ENCODE measurements at places on chromosomes 3 and 15.

- no peak for DNase-seq
Observed at GRCh38 chr15:65305776-65306175, 1.3 kb downstream of the RNU5B-1 start.

DNA sequence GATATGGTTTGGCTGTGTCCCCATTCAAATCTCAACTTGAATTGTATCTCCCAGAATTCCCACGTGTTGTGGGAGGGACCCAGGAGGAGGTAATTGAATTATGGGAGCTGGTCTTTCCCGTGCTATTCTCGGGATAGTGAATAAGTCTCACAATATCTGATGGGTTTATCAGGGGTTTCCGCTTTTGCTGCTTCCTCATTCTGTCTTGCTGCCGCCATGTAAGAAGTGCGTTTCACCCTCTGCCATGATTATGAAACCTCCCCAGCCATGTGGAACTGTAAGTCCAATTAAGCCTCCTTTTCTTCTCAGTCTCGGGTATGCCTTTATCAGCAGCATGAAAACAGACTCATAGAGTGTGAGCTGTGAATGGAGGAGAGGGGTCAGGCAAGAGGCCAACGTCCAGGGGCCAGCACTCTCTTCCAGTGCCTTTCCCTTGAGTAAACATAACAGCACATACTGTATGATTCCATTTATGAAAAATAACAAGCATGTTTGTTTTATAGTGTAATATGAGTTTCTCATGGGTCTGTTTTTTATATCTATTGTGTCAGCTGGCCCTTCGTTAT is 16.3 kb upstream of the LCTL start:
- DNase-seq, result no peak

DNA sequence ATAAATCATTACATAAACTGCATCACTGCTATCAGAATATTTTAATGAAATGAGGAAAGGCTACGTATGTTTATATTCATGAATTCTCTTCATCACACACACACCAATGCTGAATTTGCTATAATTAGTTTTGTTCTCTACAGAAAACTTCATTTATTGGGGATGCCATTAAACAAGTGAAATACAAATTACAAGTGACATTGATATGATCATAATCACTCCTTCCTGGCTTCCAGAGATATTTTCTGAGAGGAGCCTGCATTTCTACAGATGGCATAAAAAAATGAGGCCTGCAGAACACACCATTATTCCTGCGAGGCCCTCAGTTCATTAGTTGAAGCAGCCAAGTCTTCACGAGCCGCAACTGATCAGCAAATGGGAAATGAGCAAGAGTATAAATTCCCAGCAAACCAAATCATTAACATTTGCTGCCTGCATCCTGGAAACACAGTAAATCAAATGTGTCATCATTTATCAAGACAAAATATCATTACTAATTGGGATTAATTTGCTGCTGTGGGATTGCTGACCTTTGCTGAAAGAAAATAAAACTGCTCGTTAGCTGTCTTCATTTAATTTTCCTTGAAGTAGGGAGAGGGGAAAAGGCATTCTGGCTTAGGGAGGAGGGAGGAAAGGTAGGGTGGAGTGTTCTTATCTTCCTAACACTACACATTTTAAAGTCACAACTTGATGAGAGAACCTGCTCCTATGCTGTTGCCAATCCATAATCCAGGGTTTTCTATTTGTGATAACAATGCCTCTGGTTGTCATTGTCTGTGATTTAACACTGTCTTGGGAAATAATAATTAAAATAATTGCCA is 921.9 kb downstream of the SQOR start:
- DNase-seq, result no peak

- no peak for DNase-seq
Observed at GRCh38 chr15:57152666-57153539, 223.4 kb upstream of the CGNL1 start.

DNA sequence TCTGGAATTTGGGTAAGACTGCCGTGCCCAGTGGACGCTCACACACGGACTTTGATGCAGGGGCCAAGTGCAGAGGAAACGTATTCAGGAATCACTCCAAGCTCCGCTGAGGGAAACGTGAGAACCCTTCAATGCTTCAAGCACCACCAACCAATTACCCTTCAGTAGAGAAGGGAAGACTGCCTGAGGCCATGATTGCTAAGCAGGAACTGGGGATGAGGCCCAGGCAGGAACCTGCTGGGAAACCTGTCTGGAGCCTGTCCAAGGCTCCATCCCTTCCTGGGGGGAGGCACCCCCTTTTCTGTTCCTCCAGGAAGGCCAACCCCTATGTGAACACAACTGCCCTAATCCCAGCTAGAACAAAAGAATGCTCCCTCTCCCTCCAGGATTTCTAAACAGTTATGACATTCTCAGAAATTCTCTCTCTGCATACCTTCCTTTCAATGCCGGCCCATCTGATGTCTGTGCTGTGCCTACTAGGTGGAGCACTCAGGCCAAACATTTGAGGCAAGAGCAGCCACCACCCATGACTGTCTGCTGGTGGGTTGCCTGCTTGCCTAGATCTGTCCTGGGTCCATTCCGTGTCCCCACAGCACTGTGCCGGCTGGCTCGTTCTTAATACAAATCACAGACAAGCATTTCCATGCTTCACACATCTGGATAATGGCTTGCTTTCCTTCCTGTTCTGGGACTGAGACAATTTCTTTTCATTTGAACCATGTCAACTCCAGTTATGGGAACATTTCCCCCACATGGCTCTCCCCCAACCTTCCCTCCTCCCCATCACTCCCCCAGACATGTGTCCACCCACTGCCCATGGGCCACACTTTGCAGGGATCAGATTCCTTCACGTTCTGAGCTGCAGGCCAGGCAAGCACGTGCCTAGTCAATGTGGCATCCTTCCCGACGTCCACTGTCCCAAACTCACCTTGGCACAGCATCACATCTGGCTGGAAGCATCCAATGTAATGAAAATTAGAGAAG is 149.4 kb downstream of the ADAMTS17 start:
- DNase-seq, result no peak

DNA sequence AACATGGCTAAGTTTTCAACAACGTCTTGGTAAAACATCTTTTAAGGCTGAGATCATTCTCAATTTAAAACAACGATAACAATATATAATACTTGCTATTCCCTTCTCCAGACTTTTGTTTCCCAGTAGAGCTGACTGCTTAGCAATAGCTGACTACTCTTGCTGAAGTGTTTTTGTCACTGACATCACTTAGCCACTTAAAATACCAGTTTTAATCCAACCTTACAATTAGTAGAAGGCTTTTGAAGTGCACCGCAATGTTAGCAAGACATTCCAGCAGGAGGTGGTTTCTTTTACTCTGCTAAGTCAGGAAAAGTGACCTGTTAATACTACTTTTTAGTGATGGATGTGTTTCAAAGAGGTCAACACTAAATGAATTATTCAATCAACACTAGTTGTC is 28.7 kb upstream of the GBE1 start:
- DNase-seq, result no peak

- DNase-seq, result no peak
Observed at GRCh38 chr3:46186471-46187340, 21.4 kb downstream of the CCR1 start.

DNA sequence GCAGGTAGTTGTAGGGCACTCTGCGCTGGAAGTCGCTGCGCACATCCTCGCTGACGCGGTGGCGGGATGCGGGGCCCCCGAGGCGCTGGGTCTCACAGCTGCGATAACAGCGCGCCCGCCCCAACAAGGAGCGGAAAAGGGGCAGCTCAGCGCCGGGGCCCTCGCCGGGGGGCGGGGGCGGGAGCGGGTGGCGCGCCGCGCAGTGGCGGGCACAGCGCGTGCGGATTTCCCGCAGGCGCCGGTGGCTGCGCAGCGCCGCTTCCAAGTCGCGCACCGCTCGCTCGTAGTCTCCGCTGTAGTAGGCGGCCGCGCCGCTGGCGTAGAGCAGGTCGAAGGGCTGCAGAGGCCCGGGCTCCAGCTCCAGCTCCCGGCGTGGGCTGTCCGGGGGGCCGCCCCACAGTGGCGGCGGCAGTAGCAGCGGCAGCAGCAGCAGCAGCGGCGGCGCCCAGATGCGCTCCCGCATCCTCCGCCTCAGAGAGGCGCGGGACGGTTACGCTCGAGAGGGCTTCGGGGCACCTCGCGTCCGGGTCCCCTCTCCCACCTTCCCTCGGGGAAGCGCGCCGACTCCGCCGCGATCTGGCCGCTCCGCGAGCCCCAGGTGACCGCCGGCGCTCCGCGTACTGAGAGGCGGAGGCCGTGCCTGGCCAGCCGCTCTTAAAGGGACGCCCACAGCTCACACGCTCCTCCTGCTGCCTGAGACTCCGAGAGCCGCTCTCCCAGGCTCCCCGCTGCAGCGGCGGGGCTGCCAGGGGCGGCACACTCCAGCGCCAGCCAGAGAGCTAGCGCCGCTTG is at the start of gene P3H2:
P3H2 (minus strand) TSS at position 629 of the 792 bp plus-strand sequence; CDS start at position 463, 166 bp downstream.
- peak; percentile 56 for DNase-seq

GRCh38 chr3:191523148-191523547 is 62.2 kb downstream of the PYDC2 start:
- DNase-seq, result no peak

- DNase-seq, result no peak
Observed at GRCh38 chr3:161222662-161223061, 1.6 kb downstream of the NMD3 start.

DNA sequence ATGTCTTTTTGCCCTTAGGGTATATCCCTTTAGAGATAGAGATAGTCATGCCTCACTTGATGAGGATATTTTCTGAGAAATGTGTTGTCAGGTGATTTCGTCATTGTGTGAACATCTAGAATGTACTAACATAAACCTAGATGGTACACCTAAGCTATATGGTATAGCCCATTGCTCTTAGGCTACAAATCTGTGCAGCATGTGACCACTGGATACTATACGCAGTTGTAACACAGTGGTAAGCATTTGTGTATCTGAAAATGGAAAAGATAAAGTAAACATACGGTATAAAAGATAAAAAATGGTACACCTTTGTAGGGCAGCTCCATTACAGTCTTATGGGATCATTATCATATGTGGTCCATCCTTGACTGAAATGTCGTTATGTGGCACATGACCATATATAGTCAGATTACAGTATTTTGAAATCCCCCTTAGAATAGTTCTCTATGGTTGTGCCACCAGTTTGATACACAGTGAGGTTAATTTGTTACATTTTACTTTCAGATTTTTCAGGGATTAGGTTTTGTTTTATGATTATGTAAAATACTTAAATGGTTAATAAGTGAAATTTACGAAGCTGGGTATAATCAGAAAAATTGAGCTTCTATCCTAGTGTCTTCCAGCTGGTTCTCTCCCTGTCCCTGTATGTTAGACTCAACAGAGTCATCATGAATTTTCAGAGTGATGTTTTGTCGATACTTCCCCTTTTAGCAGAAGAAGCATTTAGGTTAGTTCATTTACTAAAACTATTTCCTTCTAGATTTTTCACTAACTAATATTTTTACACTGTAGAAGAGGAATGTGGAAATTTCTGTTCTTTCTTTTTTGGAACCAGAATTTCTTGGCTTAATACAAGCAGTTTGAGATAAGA is 12.8 kb downstream of the SETD5 start:
- DNase-seq, result no peak

DNA sequence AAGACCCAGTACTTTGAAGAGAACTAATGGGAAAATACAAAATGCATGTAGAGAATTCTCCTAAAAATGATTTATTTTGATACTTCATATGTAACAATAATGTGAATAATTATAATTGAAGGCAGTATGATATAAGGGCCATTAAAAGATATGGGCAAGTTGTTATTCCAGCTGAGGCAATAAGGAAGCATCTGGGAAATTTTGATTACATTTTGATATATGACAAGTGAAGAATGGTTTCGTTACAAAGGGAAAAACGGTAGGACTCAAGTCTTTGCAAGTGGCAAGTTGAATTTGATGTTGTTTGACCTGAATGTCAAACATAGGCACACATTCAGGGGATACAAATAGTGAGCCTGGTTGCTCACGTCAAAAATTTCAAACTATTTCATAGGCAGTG is 137.9 kb upstream of the TP63 start:
- DNase-seq, result no peak

DNA sequence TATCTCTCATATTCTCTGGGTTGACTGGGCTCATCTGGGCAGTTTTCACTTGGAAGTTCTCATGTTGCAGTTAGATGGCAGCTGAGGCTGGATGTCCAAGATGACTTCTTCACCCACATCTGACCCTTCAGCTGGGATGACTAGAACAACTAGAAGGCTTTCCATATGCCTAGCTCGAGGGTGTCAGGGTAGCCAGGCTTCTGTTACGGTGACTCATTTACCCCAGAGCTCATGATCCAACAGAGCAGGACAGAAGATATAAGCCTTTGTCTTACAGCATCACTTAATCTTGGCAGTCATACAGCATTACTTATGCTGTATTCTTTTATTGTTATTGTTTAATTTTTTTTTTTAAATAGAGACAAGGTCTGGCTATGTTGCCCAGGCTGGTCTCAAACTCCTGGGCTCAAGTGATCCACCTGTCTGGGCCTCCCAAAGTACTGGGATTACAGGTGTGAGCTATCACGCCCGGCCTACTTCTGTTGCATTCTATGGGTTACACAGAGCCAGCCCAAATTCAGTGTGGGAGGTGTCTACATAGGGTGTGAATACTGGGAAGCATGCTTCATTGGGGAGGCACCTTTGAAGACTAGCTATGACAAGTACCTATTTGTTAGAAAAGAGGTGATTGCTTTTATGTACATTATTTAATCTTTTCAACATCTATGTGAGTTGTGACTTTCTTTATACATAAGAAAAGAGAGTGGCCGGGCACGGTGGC is 10.7 kb downstream of the HMCES start:
- DNase-seq, result no peak

GRCh38 chr3:157063926-157064325 is 96.0 kb downstream of the CCNL1 start:
- DNase-seq, result peak; percentile 95

DNA sequence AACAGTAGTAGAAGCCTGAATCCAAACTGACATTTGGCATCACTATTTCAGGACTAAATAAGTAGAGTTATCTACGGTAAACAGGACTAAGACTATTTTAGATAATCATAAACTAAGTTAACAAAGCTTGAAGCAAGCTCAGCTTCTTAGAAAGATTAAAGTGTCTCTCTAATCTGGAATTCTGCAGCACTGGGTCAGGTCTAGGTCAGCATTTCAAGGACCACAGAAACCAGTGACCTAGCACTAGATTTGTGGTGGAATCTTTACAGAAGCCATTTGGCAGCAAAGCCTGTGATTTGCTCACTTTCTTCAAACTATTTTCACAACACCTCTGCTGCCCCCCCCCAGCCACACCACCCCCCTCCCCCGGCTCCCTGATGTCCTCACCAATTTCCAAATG is 37.5 kb downstream of the IGSF11 start:
- DNase-seq, result no peak

DNA sequence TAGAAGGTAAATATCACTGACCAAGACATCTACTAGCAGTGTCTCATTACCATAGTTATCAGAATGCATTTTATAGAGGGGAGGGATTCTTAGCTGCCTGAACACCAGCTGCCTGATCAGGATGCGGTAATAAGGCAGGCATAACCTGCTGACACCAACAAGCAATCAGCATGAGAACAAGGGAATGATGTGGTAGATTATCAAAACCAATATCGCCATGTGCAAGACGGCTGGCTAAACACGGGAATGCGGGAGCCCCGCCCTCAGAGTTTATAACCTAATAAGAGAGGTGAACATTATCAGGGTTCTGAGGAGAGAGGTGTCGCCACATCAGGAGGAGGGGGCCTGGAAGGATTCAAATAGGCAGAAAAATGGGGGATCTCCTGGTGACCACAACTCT is 20.5 kb downstream of the B4GALT4 start:
- no peak for DNase-seq

Data from NCI-H1694 treated with DMSO at 0.1 percent for 48 hours (cell line).